ENCODE measurements at places on chromosomes 16 and 17. TPM values are rescaled to one million over a fixed set of nuclear protein-coding genes. Genes with fewer than 3 reads are reported as not detected.

The KRT222 gene
- total RNA-seq, result not detected

GRCh38 chr17:70132505-70132904 is 36.8 kb upstream of the KCNJ2 start:
- H3K4me1 ChIP-seq, result no peaks in the 10 kb centered on the region
- H3K36me3 ChIP-seq, result no peaks in the 10 kb centered on the region
- DNase-seq, result no peak

DNA sequence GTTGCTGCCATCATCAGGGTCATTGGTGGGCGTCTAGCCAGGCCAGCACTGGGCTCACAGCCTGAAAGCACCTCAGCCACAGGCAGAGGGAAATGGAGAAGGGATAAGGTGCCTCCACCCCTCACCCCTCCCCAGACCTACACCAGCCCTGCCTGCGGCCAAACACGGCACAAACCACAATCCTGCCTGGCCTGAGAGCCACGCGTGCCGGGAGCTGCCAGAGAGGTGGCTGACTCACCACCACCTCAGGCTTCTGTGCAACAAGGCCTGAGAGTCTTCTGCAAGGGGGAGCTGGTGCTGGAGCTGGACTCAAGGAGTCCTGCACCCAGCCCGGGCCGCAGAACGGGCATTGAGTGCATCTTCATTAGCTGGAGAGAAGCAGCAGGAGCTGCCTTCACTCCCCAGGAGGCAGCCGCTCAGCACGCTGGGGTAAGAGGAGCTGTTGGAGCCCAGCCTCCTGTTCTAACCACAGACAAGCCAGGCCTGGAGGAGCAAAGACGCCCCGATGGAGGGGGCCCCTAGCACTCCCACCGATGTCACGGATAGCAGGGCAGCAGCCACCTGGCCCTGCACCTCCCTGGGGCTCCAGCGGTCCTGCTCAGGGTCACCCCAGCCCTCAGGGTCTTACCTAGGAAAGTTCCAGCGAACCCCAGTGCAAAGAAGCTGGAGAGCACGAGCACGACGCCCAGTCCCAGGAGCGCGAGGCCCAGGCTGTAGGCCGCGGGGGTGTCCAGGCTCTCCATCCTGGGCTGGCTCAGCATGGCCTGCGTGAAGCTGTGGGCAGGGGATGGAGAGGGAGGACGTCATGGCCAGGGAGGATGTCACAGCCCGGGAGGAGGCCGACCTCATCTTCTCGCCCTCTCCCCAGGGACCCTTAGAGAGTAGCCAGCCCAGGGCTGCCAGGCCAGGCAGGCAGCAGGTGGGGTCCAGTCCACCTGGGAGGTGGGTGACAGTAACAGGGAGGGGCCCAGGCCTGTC is 16.0 kb upstream of the RASD1 start:
- no peak for DNase-seq
- no peaks in the 10 kb centered on the region for H3K36me3 ChIP-seq
- H3K27me3 ChIP-seq, result no peaks in the 10 kb centered on the region

DNA sequence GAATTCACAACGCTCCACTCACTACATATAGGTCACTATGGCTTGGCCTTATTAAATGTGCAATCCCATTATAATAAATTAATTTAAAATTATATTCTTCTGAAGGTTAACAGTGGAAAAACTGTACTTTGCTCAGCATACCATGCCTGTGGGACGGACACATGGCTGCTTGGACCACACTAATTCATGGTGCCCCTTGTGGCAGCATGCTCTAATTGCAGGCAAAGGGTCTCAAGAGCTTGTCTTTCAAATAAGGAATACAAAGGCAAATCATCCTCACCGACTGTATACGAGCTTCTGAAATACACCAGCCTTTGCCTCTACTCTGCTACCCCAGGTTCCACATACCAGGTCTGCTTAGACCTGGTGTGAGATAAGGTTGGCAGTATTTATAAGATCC is 11.7 kb downstream of the SMPD3 start:
- peaks cover 2% of the 10 kb centered on the region for H3K27me3 ChIP-seq
- no peaks in the 10 kb centered on the region for H3K4me1 ChIP-seq

DNA sequence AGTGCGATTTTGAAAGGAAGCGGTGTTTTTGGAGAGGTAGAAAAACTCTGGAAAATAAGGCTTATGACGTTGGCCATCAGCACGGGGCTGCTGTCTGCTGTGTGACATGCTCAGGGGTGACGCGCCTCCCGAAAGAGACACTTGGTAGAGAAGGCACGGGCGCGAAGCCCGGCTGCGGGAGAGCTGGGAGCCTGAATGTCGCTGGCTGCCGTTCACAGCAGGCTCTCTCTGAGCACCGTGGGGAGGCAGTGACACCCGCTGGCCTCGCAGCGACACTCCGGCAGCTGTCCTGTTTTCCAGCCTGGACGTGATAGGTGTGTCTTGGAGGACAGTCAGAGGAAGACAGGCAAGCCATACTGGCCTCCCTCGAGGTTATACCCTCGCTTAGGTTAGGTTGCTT is 759.1 kb upstream of the RBFOX1 start:
- no peaks in the 10 kb centered on the region for H3K27me3 ChIP-seq
- H3K4me3 ChIP-seq, result no peak overlapping the region
- DNase-seq, result no peak
- H3K4me1 ChIP-seq, result no peaks in the 10 kb centered on the region
- no peaks in the 10 kb centered on the region for H3K36me3 ChIP-seq

DNA sequence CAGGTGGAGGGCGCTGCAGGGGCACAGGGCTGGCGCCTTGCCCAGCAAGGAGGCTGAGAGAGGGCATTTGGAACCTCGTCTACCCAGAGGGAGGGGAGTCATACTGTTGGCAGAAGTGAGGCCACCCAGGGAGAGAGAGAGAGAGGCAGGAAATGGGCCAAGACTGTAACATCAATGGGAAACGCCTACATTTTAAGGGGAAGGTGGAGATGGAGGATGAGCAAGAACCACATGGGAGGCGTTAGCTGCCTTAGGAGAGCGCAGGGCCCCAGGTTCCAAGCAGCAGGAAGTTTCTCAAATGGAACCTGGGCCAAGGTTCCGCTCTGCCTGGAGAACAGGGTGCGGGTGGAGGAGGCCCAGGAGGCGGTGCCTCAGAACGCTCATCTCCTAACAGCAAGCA is 2.7 kb upstream of the WFDC1 start:
- H3K4me1 ChIP-seq, result peaks cover 12% of the 10 kb centered on the region
- DNase-seq, result no peak
- H3K4me3 ChIP-seq, result no peak overlapping the region
- no peaks in the 10 kb centered on the region for H3K27me3 ChIP-seq

- no peak overlapping the region for H3K4me3 ChIP-seq
- H3K27ac ChIP-seq, result peak overlapping the region; percentile 80
- peaks cover under 1% of the 10 kb centered on the region for H3K36me3 ChIP-seq
Measured at GRCh38 chr17:47704116-47704515, 10.2 kb downstream of the TBKBP1 start.

- no peaks in the 10 kb centered on the region for H3K36me3 ChIP-seq
- H3K4me3 ChIP-seq, result no peak overlapping the region
- no peak overlapping the region for H3K27ac ChIP-seq
- peak; percentile 73 for DNase-seq
Measured at GRCh38 chr17:30021708-30022317, 80.4 kb downstream of the EFCAB5 start.

DNA sequence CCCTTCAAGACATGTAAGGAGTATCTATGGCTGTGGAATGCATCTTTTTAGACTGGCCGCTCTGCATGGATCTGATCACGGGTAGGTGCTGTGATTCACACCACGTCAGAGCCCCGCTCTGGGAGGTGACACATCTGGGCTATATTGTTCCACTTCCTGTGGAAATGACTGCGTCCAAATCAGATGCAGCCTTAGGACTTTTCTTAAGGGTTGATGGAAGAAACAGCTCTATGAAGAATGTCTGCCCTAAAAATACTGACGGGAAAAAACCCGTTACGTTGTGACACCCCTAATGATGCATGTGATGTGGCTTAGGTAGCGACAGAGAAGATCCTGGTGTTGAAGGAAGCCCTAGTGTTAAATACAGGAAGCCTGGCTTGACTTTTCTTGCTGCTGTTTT is 12.2 kb downstream of the BANP start:
- H3K27ac ChIP-seq, result peak overlapping the region; percentile 29
- H3K27me3 ChIP-seq, result no peaks in the 10 kb centered on the region
- peaks cover 49% of the 10 kb centered on the region for H3K4me1 ChIP-seq
- peak; percentile 65 for DNase-seq

GRCh38 chr16:76777721-76778465 is 413.1 kb upstream of the MON1B start:
- no peak for DNase-seq
- no peaks in the 10 kb centered on the region for H3K27me3 ChIP-seq
- H3K27ac ChIP-seq, result no peak overlapping the region
- no peaks in the 10 kb centered on the region for H3K36me3 ChIP-seq
- no peak overlapping the region for H3K4me3 ChIP-seq

DNA sequence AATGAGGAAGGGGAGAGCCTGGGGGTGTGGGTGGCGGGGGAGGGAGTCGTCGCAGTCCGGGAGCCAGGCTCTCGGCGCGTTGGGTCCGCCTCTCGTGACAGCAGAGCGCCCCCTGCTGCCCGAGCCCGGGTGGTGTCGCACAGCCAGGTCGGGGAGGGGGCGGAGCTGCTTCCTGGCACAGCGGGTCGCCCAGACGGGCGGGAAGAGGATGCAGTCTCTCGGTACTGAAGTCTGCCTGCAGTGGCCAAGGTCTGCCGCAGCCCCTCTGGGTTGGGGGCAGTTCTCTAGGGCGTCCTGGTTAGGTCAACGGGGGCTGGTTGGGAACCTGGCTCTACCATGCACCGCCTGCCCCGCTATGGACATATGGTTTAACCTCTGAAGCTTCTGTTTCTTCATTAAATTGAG is 38.2 kb upstream of the CCDC182 start:
- no peaks in the 10 kb centered on the region for H3K36me3 ChIP-seq
- no peak overlapping the region for H3K27ac ChIP-seq
- H3K4me1 ChIP-seq, result peaks cover 10% of the 10 kb centered on the region
- H3K27me3 ChIP-seq, result peaks cover 8% of the 10 kb centered on the region
- peak; percentile 80 for DNase-seq

GRCh38 chr16:23504076-23504452 is 6.2 kb downstream of the GGA2 start:
- DNase-seq, result no peak
- H3K36me3 ChIP-seq, result no peaks in the 10 kb centered on the region
- H3K4me1 ChIP-seq, result peaks cover 49% of the 10 kb centered on the region
- H3K27me3 ChIP-seq, result no peaks in the 10 kb centered on the region

Measured in natural killer cell (primary cell).